ENCODE measurements at places on chromosomes 4 and X. TPM values are rescaled to one million over a fixed set of nuclear protein-coding genes. Genes with fewer than 3 reads are reported as not detected.

- no peak overlapping the region for H3K4me3 ChIP-seq
- H3K4me1 ChIP-seq = peaks cover 54% of the 10 kb centered on the region
- no peak overlapping the region for H3K27ac ChIP-seq
- DNase-seq = no peak
- H3K36me3 ChIP-seq = peaks cover 2% of the 10 kb centered on the region
Observed at GRCh38 chr4:4857001-4857808, 2.3 kb upstream of the MSX1 start.

DNA sequence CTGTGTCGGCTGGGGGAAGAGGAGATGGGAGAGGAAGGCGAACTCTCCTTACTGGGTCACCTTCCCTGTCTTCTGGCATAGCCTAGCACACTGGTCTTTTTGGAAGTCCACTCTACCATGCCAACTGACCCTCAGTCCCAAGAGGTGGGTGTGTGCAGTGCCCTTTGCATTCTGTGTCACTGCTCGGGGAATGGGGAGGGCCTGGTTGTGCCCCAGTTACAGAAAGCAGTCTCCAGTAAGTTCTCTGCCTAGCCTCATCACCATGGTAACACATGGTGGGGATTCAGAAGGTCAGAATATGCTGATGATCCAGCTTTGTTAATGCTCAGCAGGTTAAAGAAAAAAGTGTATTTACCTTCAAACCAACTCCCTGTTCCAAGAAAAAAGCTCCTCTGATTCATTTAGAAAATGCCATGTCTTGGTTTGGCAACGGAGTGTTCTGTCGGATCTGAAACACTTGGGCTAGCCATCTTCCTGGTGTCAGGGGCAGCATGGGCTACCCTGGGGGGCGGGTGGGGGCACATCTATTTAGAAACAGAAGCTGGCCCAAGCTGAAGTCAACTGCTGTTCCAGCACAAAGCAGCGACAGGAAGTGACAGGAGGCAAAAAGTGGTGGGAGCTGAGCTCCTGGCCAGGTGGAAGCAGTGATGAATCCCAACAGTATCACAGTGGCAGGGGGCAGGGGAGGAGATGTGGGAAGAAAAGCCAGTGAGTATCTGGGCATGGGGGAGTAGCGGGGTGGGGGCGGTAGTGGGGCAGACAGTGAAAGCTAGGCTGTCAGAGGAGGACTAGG, 37.0 kb downstream of the NSG1 start:
- no peak overlapping the region for H3K4me3 ChIP-seq
- peaks cover 10% of the 10 kb centered on the region for H3K36me3 ChIP-seq
- peaks cover 10% of the 10 kb centered on the region for H3K4me1 ChIP-seq
- H3K27ac ChIP-seq = no peak overlapping the region

DNA sequence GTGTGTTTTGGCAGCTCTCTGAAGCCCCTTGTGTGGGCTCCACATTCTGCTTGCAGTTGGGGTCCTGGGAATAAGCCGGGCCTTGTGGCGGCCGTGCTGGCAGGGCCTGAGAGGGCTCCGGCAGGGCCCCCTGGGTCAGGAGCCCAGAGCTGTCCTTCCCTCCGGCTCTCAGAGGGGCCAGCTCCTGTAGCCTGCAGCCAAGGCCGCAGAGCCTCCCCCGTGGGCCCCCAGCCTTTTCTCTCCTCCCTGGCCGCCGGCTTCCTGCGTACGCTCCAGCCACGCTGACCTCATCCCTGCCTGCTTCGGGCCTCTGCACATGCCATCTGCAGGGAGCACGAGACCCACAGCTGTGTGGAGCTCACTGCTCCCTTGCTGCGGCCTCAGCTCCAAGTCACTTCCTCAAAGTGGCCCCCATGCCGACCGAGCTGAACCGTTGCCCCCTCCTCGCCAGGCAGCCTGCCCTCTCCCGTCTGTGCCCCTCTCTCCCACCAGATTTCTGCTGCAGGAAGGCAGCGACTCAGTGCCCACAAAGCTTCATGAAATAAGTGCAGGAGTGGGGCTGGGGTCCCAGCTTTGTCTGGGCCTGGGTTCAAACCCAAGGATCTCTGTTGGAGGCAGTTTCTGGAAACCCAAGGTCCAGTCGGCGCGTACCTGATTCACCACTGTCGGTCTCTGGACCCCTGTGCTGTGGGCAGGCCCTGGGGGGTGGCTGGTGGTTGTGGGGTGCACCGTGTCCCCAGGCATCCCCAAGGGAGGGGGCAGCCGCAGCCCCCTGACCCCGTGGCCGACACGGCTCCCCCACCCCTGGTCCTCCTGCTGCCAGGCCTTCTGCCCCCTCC, 57.1 kb upstream of the NKX1-1 start:
- H3K27me3 ChIP-seq = peaks cover 22% of the 10 kb centered on the region
- DNase-seq = no peak
- H3K27ac ChIP-seq = no peak overlapping the region
- no peak overlapping the region for H3K4me3 ChIP-seq
- no peaks in the 10 kb centered on the region for H3K4me1 ChIP-seq

- H3K36me3 ChIP-seq = peaks cover 8% of the 10 kb centered on the region
- H3K4me1 ChIP-seq = peaks cover 10% of the 10 kb centered on the region
- no peak overlapping the region for H3K4me3 ChIP-seq
- peak; percentile 18 for DNase-seq
Observed at GRCh38 chr4:48275247-48275646, 5.6 kb upstream of the TEC start.

- H3K4me3 ChIP-seq = no peak overlapping the region
- peaks cover 39% of the 10 kb centered on the region for H3K27me3 ChIP-seq
- peaks cover 19% of the 10 kb centered on the region for H3K4me1 ChIP-seq
- no peak overlapping the region for H3K27ac ChIP-seq
Observed at GRCh38 chr4:176189891-176190795, 5.2 kb downstream of the SPATA4 start.

GRCh38 chr4:3441501-3442459, at the start of gene HGFAC:
Gene HGFAC, plus strand, starts transcription at chr4:3441968. Its CDS starts 34 bp downstream, at chr4:3442002.
- no peaks in the 10 kb centered on the region for H3K4me1 ChIP-seq
- no peaks in the 10 kb centered on the region for H3K36me3 ChIP-seq
- H3K27me3 ChIP-seq = no peaks in the 10 kb centered on the region
- DNase-seq = no peak
- H3K4me3 ChIP-seq = no peak within 1 kb of the TSS

The CCDC149 gene
- total RNA-seq = not detected

The CACNA1F gene
- total RNA-seq = 1.1 TPM

The ASB5 gene
- not detected for total RNA-seq

The GLRB gene
- total RNA-seq = not detected

The LUZP4 gene
- total RNA-seq = not detected

All from activated CD8-positive, alpha-beta T cell treated with anti-CD3 and anti-CD28 coated beads for 36 hours (primary cell).